ELR (cell line): ENCODE measurements at places on chromosomes 13 and 19.

DNA sequence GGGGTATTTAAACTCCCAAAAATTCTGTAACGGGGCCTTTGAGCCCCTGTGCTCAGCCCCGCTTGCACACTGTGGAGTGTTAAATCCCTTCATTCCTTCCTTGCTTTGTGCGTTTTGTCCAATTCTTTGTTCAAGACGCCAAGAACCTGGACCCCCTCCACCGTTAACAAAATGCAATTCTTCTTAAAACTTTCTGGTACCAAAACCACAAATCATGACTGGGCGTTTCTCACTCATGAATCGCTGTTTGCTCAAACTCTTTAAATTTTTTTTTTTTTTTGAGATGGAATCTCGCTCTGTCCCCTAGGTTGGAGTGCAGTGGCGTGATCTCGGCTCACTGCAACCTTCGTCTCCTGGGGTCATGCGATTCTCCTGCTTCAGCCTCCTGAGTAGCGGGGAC, 881 bp downstream of the ZNF20 start:
- peak; percentile 32 for DNase-seq

DNA sequence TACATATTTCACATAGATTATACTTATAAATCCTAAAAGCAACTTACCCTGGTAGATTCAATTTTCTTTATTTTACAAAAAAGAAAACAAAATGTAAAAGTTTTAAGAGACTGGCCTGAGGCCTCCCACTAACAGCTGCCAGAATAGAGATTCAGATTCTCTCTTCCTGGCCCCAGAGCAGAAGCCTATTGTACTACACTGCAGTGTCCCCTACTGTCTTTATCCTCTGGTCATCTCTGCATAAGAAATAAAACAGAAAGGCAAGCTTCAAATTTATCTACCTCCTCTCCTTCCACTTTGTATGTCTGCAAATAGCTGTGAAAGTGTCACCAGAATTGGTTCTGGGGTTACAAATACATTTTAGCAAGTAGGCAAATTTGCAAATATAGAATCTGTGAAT, 1004.1 kb upstream of the PCDH9 start:
- peak; percentile 15 for DNase-seq

DNA sequence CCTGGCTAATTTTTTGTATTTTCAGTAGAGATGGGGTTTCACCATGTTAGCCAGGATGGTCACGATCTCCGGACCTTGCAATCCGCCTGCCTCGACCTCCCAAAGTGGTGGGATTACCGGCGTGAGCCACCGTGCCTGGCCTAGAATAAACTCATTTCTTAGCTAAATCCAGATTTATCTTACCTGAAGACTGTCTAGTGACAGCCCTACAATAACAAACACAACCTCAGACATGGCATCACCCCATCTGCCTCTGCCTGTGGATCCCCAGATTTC, 5.0 kb downstream of the ZNF44 start:
- no peak for DNase-seq

DNA sequence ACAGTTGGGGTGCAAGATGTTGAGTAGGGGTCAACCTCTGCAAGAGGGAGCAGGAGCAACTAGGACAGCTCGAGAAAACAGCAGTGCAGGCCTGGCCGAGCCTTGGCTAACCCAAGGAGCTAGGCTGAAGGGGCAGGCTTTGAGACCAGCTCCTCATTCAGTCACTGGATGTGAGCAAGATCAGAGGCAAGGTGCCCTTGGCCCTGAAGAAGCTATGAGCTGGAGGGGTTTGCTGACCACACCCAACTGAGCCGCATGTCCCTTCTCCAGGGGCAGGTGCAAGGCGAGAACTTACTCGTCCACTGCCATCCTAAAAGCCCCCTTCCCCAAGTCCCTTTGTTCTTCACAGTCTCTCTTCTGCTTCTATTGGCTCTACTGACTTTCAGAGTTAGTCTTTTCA, 126.1 kb upstream of the UBL3 start:
- DNase-seq, result no peak

DNA sequence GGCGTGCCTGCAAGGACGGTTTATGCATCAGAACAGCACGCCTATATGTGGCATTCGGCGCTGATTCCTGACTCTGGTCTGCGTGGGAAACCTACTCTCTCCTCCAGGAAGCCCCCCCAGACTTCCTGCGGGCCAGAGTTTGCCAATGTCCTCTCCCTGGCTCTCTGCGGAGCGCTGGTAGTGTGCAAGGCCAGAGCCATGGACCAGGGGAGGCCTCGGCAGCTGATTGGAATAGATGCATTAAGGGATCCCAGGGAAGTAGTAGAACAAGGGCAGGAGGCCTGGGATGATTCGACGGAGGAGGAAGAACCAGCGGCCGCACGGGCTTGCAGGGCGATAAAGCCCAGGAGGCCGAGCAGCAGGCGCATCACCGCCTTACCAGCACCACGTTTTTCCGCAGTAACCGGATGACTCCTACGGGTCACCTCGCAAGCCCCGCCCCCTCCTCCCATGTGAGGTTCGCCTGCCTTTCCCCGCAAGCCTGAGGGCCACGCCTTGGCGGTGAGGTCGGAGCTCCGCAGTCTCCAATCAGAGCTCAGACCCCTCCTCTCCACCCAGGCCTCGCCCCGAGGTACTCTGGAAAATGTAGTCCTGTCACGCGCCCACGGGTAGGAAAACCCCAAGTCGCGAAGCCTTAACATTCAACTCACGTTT, 5.0 kb downstream of the CLEC11A start:
- peak; percentile 74 for DNase-seq

DNA sequence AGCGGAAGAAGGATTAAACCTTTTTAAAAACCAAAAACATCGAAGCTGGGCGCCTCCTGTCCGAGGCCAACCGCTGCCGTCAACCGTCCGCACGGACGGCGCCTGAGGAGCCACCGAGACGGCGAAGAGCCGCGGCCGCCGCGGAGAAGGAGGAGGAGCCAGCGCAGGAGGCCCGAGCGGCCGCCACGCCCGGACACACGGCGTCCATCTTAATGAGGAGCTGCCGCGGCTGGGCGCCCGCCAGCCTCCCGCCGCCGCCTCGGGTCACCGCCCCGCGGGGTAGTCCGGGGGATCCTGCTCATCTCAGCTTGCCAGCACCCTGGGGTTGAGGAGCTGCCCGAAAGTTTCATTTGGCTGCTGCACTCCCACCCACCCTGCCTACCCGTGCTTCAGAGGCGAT, 10.6 kb downstream of the ZSCAN1 start:
- DNase-seq, result no peak

DNA sequence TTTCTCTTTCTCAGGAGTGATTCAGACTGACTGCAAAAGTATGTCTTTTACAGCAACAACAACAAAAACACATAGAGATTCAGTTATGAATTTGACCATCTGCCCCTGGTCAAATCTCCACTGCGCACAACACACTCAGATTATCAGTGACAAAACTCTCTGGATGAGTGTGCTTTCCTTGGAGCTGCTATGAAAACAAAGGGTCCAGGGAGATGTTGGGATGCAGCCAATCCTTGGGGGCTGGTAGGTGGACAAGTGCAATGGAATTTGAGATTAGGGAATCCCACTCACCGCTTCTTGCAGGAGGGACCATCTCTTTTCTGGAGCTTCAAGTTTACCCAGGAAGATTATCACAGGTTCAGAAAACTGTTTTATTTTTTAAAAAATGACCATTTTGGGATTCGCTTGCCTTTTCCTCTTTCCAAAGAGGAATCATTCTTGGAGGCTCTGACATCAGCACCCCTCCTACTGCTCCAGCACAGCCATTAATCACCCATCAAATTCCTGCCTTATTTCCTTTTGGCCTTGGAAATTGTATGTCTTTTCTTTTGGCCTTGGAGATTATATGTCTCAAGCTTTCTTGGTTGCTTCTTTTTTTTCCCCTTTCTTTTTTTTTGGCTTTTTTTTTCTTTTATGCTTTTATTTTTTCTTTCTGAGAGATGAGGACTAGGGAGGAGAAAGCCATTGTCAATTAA, 311.8 kb downstream of the TSHZ3 start:
- no peak for DNase-seq

GRCh38 chr13:47288546-47288945, 391.7 kb upstream of the HTR2A start:
- no peak for DNase-seq

GRCh38 chr13:39913928-39914327, 258.5 kb downstream of the COG6 start:
- DNase-seq, result no peak

GRCh38 chr13:106056851-106057250, 478.6 kb downstream of the EFNB2 start:
- DNase-seq, result peak; percentile 33

DNA sequence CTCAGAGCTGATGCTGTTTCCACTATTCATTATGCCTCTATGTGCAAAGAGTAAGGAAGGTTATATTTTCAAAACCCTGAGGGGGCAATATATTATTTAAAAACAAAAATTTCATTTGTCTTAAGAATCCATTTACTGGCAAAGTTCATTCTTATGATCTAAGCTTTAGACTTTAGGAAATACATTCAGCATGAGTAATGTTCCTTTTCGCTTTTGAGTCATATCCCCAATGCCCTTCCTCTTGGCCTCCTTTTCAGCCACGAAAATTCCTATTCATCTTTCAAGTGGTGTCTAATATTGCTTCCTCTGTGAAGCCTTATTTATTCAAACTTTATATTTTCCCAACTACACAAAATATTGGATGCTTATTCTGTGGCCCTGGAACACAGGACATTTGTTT, 1317.0 kb downstream of the PCDH9 start:
- peak; percentile 89 for DNase-seq

DNA sequence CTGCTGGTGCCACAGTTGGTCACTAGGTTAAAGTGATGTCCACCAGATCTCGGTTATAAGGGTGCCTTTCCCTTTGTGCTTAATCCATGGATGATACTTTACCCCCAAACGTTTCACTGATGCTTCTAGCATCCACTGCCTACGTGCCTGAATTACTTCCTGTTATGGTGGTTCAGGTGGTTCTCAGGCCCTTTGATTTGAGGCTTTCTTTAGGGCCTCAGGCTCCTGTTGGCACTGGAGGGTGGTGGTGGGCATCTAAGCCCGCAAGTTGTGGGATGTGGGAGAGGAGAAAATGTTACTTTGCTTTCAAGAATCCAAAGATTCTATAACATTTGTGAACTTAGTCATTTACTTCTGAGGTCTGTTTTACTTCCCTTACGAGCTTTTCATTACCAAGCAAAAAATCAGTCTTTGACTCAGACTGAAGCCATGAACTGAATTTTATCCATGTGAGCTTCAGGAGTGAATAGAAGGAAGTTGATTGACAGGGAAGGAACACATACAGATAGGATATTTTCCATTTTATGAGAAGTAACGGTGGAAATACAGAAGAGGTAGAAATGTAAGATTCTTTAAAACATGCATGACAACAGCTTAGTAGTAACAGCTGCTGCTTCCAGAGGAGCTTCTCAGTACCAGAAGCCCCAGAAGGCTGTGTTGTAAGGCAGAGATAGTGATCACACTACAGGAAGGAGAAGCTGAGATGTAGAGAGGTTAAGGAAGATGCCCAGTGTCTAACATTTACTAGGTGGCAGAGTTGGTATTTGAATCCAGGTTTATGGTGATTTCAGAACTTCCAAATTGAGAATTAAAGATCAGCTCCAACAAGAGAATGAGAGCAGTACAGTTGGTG, 65.0 kb downstream of the ARHGEF7 start:
- no peak for DNase-seq

DNA sequence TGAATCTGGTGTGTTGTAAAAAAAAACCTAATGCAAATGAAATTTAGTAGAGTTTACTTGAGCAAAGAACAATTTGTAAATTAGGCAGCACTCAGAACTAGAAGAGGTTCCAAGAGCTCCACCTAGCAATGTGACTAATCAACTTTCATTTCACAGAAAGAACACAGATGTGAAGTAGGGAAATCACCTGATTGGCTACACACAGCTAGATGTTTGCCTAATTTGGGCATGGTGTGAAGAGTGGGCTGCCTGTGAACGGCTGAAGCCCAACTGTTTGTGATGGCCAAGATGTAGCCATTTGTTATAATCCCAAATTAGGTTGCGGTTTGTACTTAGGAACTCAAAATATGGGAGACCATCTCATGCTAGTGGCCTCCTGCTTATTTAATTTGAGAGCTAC, 724.4 kb upstream of the SLITRK5 start:
- DNase-seq, result no peak
